ENCODE measurements at places on chromosomes 11 and 22.

DNA sequence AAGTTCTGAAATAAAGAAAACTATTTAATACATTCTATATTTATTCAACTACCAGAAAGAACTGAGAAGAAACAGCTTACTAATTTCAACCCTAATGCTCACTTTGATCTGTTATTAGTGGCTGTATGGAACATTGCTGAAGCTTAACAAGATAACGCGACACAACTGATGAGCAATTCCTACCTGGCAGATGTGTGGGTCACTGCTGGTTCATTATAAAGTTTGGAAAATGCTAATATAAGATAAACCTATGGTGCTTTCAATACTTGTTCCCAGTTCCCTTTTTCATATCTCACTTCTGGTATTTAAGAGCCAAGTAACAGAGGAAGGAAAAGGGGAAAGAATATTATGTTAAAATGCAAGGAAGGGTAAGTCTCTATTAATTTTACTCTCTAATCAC lies 10.5 kb downstream of the CTSC start:
- H3K36me3 ChIP-seq = peaks cover 33% of the 10 kb centered on the region
- H3K27me3 ChIP-seq = no peaks in the 10 kb centered on the region
- peaks cover 74% of the 10 kb centered on the region for H3K4me1 ChIP-seq

DNA sequence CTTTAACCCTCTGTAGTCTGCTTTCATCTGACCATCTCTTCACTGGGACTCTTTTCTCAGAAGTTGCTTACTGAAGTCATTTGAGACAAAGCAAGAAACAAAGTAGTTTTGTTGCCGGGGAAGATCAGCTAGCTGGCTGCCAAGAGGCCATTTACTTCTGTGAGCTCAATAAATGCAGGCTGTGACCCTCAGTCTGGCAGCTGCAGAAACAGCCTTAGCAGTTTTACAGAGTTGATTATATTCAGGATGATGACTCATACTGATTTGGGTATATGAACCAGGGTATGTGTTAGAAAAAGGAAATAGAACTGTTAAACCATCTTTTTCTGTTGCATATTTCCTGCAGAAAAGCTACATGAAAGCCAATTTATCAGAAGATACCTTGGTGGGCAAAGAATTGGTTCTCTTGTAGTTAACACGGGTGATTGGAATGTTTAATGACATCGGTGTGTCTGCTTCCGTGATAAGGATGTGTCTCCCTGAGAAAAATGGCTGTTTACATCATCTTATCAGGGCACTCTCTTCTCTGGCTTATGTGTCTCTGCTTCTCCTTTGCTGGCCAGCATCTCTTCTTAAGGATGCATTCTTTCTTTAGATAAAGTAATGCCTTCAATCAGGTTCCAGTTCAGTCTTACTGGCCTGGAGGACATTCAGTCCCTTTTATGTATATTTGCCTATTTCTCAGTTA lies 18.5 kb downstream of the FIBIN start:
- no peaks in the 10 kb centered on the region for H3K4me1 ChIP-seq
- H3K36me3 ChIP-seq = no peaks in the 10 kb centered on the region
- H3K27me3 ChIP-seq = no peaks in the 10 kb centered on the region

DNA sequence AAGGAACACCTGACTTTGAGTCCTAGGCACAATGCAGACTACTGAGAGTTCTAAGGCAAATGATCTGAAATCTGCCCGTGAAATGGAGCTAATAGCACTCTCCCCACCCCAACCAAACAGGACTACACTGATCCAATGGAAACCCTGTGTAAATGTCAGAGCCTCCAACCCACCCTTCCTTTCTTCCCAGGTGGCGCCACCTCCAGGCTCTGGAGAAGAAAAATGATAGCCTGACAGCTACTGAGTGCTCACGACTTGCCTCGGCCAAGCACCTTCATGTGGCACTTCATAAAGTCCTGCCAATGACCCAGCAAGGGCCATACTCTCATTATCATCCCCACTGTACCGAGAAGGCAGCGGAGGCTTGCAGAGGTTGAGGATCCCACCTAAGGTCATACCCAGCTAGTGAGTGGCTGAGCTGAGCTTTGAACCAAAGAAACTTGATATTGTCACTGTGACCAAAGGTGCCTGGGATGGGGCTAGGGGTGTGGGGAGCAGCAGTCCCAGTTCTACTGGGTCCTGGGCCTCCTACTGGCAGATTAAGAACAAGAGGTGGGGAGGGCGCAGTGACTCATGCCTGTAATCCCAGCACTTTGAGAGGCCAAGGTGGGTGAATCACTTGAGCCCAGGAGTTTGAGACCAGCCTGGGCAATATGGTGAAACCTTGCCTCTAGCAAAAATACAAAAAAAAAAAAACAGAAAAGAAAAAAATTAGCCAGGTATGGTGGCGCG lies 20.5 kb downstream of the TST start:
- no peak overlapping the region for H3K4me3 ChIP-seq
- H3K36me3 ChIP-seq = no peaks in the 10 kb centered on the region
- no peaks in the 10 kb centered on the region for H3K4me1 ChIP-seq
- no peak for DNase-seq
- no peak overlapping the region for H3K27ac ChIP-seq
- no peaks in the 10 kb centered on the region for H3K27me3 ChIP-seq

DNA sequence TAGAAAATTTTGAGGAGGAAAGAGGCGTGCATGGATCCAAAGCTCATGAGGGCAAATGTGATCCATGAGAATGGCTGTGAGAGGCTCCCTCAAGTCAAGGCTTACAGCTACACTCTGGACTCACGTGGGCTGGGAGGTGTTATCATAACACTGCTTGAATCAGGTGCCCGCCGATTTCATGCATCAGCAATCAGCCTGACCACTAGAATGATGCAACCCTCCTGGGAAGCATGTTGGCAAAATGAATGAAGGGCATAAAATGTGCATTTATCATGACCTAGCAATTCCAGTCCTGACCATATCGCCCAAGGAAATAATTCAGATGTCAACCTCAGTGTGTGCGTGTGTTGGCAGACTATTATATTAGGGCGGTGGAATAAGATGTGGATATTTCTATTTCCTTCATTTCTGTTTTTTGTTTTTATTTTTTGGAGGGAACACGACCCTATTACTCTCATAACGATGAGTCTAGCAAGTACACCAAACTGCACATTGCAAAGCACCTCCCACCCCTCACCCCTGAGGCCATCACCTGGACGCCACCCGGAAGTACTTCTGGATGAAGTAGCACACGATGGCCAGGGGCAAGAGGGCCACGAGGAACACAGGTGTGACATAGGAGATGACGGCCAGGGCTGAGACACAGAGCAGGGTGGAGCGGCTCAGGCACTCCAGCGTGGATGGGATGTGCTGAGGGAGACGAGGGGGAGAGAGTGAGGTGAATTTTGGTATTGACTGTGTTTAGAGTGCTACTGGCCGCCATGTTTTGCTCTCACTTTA lies 15.7 kb upstream of the KCNJ11 start:
- no peaks in the 10 kb centered on the region for H3K36me3 ChIP-seq
- H3K4me3 ChIP-seq = no peak overlapping the region
- no peaks in the 10 kb centered on the region for H3K4me1 ChIP-seq
- no peaks in the 10 kb centered on the region for H3K27me3 ChIP-seq

GRCh38 chr22:33070600-33070999 lies 12.4 kb upstream of the SYN3 start:
- no peaks in the 10 kb centered on the region for H3K36me3 ChIP-seq
- H3K4me3 ChIP-seq = no peak overlapping the region
- no peak overlapping the region for H3K27ac ChIP-seq
- no peaks in the 10 kb centered on the region for H3K27me3 ChIP-seq

DNA sequence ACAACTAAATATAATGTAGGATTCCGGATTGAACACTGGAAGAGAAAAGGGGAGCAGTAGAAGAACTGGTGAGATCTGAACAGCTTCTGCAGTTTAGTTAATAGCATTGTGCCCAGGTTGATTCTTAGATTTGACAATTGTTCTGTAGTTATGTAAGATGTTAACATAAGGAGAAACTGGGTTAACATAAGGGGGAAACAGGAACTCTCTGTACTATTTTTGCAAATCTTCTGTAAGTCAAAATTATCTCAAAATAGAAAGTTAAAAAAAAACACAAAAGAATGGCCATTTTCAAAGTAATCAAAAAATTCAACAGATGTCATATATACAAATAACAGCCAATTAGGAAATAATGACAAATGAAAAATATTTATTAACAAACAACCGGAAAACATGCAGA lies 18.7 kb upstream of the LRP5 start:
- no peaks in the 10 kb centered on the region for H3K36me3 ChIP-seq
- no peak overlapping the region for H3K27ac ChIP-seq
- H3K27me3 ChIP-seq = no peaks in the 10 kb centered on the region
- no peak overlapping the region for H3K4me3 ChIP-seq
- DNase-seq = no peak

- H3K36me3 ChIP-seq = no peaks in the 10 kb centered on the region
- H3K27me3 ChIP-seq = peaks cover 5% of the 10 kb centered on the region
Measured at GRCh38 chr11:72613977-72614376, 60.2 kb downstream of the PDE2A start.

DNA sequence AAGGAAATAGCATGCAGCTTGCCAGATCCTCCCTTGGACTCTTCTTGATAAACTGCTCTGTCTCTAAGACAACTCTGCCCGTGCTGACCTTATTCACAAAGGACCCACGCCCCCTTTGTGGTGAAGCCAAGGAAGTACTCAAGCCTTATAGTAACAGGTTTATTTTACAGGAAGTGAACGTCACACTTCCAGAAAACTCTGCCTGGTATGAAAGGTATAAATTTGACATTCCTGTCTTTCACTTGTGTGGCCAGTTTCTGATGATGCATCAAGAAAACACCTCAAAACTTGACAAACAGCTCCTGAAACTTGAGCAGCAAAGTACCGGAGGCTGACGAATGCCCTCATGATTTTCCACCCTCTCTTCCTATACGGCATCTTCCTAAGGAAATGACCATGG lies 12.5 kb upstream of the PELI3 start:
- H3K4me1 ChIP-seq = peaks cover 12% of the 10 kb centered on the region
- DNase-seq = no peak
- no peak overlapping the region for H3K4me3 ChIP-seq
- H3K36me3 ChIP-seq = no peaks in the 10 kb centered on the region
- H3K27me3 ChIP-seq = no peaks in the 10 kb centered on the region

GRCh38 chr11:105923252-105923651 lies 98.8 kb downstream of the MSANTD4 start:
- no peak overlapping the region for H3K4me3 ChIP-seq
- H3K4me1 ChIP-seq = no peaks in the 10 kb centered on the region
- H3K27me3 ChIP-seq = no peaks in the 10 kb centered on the region
- no peak for DNase-seq

- H3K27ac ChIP-seq = peak overlapping the region; percentile 72
- peaks cover 25% of the 10 kb centered on the region for H3K4me1 ChIP-seq
- no peaks in the 10 kb centered on the region for H3K36me3 ChIP-seq
- DNase-seq = peak; percentile 66
Measured at GRCh38 chr11:267491-267994, 10.7 kb upstream of the NLRP6 start.

DNA sequence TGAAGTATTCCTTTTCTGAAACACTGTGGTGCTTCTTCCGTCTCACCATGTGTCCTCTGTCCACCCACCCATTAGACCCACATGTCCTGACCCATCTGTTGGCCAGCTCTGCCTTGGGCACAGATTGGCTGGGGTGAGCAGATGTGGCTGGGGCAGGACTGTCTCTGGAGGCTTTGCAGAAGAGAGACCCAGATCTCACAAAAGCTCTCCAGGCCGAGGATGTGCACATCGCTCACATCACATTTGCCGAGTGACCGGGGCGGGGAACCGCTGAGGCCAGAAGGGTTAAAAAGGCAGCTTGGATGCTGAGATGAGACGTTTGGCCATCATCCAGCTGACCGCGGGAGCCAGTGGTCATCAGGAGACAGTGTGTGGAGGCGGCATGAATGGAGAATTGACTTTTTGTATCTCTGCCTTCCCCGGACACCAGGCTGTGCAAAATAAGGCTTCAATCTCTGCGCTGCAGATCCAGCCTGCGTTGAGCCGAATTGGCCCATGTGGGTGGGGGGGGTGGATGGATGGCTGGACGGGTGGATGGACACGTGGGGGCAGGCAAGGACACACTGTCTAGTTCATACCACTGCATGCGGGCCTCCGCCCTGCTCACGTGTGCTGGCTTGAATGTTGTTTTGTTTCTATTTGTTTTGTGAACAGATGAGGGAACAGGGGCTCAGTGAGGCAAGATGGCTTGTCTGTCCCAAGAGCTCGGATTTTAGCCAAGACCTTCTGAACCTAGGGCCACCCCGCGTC lies 6.1 kb downstream of the IFITM10 start:
- H3K36me3 ChIP-seq = no peaks in the 10 kb centered on the region
- H3K4me3 ChIP-seq = no peak overlapping the region
- H3K4me1 ChIP-seq = peaks cover 3% of the 10 kb centered on the region
- H3K27me3 ChIP-seq = no peaks in the 10 kb centered on the region
- H3K27ac ChIP-seq = no peak overlapping the region

GRCh38 chr11:130272336-130272735 lies 42.4 kb downstream of the ZBTB44 start:
- DNase-seq = no peak
- no peaks in the 10 kb centered on the region for H3K27me3 ChIP-seq
- H3K27ac ChIP-seq = no peak overlapping the region

- no peak overlapping the region for H3K4me3 ChIP-seq
- peaks cover under 1% of the 10 kb centered on the region for H3K27me3 ChIP-seq
- peak; percentile 13 for DNase-seq
Measured at GRCh38 chr11:70650075-70650909, 252.0 kb downstream of the CTTN start.

DNA sequence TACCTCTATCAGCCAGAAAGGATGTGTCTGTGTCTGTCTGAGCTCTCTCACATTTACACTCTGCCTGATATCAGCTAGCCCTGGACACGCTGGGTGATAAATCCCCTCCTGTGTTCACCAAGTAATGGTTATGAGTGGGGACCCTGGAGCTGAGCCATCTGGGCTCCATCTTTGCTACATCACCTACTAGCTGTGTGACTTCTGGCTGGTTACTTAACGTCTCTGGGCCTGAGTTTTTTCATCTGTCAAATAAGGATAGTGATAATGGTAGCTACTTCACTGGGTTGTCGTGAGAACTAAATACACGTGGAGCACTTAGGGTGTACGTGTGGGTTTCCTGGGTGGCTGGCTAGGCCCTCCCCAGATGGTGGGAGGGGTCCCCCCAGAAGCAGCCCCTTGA lies 22.9 kb downstream of the UQCR10 start:
- no peak for DNase-seq
- no peak overlapping the region for H3K4me3 ChIP-seq
- H3K27me3 ChIP-seq = no peaks in the 10 kb centered on the region

- no peak for DNase-seq
- H3K36me3 ChIP-seq = no peaks in the 10 kb centered on the region
- H3K4me1 ChIP-seq = peaks cover 18% of the 10 kb centered on the region
- no peak overlapping the region for H3K4me3 ChIP-seq
- no peak overlapping the region for H3K27ac ChIP-seq
Measured at GRCh38 chr22:49942565-49943404, 17.8 kb upstream of the PIM3 start.

- H3K27me3 ChIP-seq = no peaks in the 10 kb centered on the region
- DNase-seq = no peak
Measured at GRCh38 chr11:119062779-119063178, 4.8 kb upstream of the VPS11 start.

GRCh38 chr11:128807909-128808308 lies 59.2 kb downstream of the KCNJ1 start:
- H3K27ac ChIP-seq = no peak overlapping the region
- DNase-seq = no peak
- H3K4me1 ChIP-seq = no peaks in the 10 kb centered on the region
- peaks cover 89% of the 10 kb centered on the region for H3K36me3 ChIP-seq

- no peaks in the 10 kb centered on the region for H3K36me3 ChIP-seq
- DNase-seq = no peak
- H3K27me3 ChIP-seq = no peaks in the 10 kb centered on the region
- no peak overlapping the region for H3K27ac ChIP-seq
Measured at GRCh38 chr11:2317354-2318050, 15.7 kb downstream of the TSPAN32 start.

GRCh38 chr11:61279934-61280659 lies 15.0 kb downstream of the VWCE start:
- no peaks in the 10 kb centered on the region for H3K27me3 ChIP-seq
- no peaks in the 10 kb centered on the region for H3K36me3 ChIP-seq
- no peak overlapping the region for H3K4me3 ChIP-seq
- no peaks in the 10 kb centered on the region for H3K4me1 ChIP-seq
